ENCODE measurements at places on chromosomes 2 and 18. TPM values are rescaled to one million over a fixed set of nuclear protein-coding genes. Genes with fewer than 3 reads are reported as not detected.

The MARCO gene
- polyA plus RNA-seq = 1.4 TPM

The FAM110C gene
- polyA plus RNA-seq = 0.80 TPM

The NTSR2 gene
- polyA plus RNA-seq = not detected

The C2orf81 gene
- 2.4 TPM for polyA plus RNA-seq

The MARCHF4 gene
- not detected for polyA plus RNA-seq

The ZNF532 gene
- 49.7 TPM for polyA plus RNA-seq

The TEKT4 gene
- polyA plus RNA-seq = not detected

The PARD6G gene
- polyA plus RNA-seq = 15.9 TPM

The MOGAT1 gene
- not detected for polyA plus RNA-seq

The EVX2 gene
- not detected for polyA plus RNA-seq

The CRYGC gene
- polyA plus RNA-seq = not detected

The TMEM18 gene
- 41.4 TPM for polyA plus RNA-seq

The GCG gene
- polyA plus RNA-seq = 24.1 TPM

The DHRS9 gene
- not detected for polyA plus RNA-seq

The GALR1 gene
- polyA plus RNA-seq = 0.07 TPM

The NDUFB3 gene
- polyA plus RNA-seq = 81.3 TPM

The ARHGEF4 gene
- 36.1 TPM for polyA plus RNA-seq

The SLC38A11 gene
- not detected for polyA plus RNA-seq

The ARHGAP25 gene
- 2.9 TPM for polyA plus RNA-seq

The SF3B6 gene
- 107 TPM for polyA plus RNA-seq

The SRD5A2 gene
- polyA plus RNA-seq = 0.07 TPM

The CAPN10 gene
- 23.8 TPM for polyA plus RNA-seq

The NETO1 gene
- not detected for polyA plus RNA-seq
